SW480 (cell line): ENCODE measurements at places on chromosomes 2 and 18.

- DNase-seq: peak; percentile 48
Observed at GRCh38 chr2:69013142-69013839, at the start of gene ANTXR1. ANTXR1 (plus strand) TSS chr2:69013179; CDS start chr2:69013500, 321 bp downstream.

DNA sequence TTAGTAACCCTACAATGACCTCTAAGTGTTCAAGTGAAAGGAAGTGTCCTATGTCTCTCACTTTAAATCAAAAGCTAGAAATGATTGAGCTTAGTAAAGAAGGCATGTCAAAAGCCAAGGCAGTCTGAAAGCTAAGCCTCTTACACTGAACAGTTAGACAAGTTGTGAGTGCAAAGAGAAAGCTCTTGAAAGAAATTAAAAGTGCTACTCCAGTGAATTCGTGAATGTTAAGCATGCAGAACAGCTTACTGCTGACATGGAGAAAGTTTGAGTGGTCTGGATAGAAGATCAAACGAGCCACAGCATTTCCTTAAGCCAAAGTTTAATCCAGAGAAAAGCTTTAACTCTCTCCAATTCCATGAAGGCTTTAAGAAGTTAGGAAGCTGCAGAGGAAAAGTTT lies 373.7 kb downstream of the NR4A2 start:
- no peak for DNase-seq

DNA sequence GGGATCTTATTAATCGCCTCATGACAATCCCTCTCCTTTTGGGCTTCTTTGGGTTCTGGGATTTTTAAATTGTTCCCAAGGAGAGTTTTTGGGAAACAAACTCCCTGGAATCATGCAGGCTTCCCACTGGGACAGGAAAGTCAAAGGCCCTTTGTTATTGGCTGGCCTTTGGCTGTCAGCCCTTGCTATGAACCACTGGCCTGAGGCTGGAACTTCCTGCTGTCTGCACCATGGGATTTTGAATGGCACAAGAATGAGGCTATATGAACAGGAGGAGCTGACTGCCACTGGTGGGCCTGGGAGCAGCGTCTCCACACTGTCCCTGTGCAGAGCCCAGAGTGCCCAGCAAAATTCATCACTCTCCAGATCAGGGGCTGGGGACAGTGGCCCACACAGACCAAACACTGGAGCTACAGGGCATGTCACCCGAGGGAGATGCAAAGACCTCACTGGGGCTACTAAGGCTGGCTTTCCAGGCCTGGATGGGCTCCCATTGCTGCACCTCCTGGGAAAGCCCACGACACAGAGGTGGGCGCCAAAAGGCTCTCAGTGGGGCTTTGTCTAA lies 35.7 kb downstream of the STEAP3 start:
- no peak for DNase-seq

DNA sequence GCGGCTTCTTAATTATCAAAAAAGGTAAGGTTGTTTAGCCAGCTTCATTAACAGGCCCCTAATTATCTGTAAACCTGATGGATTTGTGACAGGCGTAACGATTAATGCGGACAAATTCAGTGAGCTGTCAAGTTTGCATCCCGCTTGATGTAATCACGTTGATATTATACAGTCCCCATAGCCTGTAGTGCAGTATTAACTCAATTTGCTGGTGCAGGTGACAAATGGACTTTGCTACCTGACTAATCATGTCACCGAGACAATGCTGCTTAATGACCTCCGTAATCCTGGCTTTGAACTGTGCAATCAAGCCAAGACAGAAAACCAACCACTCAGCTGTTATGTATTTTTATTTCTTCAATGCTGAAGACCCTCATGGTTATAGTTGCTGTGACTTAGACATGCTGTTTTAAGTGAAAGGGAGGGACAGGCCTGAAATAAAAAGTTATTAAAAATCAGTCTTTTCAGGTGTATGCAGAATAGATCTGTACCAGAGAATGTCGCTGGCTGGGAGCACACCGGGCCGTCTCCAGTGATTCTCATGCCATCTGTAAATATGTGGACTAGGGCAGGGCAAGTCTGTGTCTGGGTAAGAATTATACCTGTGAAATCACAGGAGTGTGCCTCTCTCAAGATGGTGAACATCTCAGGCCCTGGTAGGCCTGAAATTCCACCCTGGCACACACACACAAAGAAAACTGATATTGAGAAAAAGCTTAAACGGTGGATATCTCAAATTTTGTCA lies 4.3 kb downstream of the TSHZ1 start:
- DNase-seq: peak; percentile 77

DNA sequence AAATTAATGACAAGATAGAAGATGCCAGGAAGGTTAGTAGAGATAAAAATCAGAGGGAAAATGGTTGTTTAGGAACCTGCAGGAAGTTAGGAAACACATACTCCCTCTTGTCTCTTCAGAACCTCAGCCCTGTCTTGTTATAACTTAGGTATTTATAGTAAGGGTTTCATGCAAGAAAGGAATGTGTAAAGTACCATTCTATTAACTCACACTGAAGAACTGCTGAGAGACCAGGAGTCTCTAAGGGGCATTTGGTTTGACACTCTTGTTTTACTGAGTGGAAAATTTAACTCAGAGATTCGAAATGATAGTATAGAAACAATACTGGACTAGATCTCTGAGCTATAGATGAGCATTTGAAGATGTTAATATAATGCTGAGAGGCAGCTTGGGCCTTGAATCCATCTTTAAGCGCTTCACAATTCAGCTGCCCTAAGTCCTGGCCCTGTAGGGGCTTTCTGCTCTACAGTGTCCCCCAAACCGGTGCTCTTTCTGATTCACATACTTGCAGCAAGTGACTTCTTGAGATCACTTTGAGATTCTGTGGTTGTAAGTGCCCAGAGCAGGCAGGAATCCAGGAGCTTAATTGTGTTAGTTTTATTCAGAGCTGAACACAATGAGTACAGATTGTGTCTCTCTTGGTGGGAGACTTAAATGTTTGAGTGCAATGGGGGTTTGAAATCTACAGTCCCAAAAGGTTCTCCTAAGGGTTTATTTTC lies 235.0 kb upstream of the RGPD4 start:
- no peak for DNase-seq

DNA sequence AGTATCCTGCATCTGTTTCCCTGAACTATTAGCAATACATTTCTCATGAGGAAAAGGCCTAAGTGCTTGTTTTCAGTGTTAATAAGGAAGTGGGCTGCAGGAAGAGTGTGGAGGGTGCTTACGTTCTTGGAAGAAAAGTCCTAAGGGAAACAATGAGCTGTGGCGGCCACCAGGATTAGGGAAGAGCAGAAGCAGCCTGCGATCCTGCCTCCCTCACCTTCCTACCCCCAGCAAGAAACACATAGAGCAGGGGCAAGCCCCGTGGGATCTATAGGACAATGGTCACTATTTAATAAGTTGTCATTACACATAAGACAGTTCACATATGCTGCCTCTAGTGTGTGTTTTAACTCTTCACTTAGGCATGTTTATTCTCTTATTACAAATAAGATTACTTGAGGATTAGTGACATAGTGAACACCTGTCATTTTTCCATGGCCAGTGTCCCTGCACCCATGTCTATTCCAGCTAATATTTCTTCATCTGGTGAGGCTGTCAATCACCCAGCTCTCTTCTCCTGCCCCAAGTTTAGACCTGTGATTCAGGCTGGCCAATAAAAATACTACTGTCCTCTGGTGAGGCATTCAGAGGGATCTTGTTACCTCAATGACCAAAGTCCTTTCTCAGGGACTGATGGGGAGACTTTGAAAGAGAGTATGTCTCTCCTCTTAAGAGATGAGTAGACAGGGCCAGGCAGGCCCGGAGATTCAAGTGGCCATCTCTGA lies 510.9 kb upstream of the CELF4 start:
- no peak for DNase-seq

GRCh38 chr2:72545790-72546189 lies 280.0 kb downstream of the EXOC6B start:
- no peak for DNase-seq

DNA sequence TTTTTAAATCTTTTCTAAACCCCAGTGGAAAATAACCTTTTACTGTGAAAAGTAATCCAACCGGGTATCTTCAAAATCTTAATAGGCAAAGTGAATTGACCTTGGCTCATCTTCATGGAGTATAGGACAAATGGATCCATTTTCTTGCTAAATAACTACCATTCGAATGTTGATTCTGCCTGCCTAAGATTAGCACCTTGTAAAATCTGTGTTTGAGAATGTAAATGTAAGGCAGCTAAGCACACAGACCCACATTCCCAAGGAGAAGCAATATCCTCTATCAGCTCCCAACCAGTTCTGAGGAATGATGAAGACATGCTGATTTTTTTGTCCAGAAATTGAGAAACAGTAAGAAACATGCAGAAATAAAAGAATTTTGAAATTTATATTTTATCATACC lies 509.8 kb upstream of the SMIM21 start:
- DNase-seq: no peak

GRCh38 chr2:16395601-16396000 lies 270.0 kb downstream of the CYRIA start:
- DNase-seq: no peak

GRCh38 chr2:216796115-216796840 lies 63.6 kb downstream of the TNP1 start:
- DNase-seq: no peak

- no peak for DNase-seq
Observed at GRCh38 chr18:9513971-9514512, 38.7 kb downstream of the RALBP1 start.

GRCh38 chr2:56372071-56372656 lies 188.4 kb downstream of the CCDC85A start:
- DNase-seq: peak; percentile 40

- peak; percentile 65 for DNase-seq
Observed at GRCh38 chr2:158034198-158034866, 67.3 kb upstream of the UPP2 start.

- no peak for DNase-seq
Observed at GRCh38 chr2:223880796-223881195, 43.4 kb upstream of the AP1S3 start.

GRCh38 chr2:39399570-39399969 lies 37.5 kb downstream of the MAP4K3 start:
- no peak for DNase-seq

DNA sequence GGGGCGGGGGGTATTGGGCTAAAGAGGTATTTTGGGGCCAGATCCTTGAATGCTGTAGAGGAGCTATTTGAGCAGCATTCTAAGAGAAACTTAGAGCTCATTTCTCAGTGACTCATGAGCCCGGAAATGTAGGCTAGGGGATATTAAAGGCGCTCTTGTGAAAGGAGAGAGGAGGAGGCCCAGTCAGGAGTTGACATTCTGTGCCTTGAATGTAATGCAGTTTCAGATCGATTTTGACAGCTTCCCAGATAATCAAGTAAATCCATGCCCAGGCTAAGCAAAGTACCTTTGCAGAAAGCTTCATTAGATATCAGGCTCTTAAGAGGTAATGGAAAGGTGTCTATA lies 1.5 kb downstream of the CAB39 start:
- DNase-seq: peak; percentile 41

GRCh38 chr2:167551416-167551815 lies 663.1 kb downstream of the XIRP2 start:
- no peak for DNase-seq

DNA sequence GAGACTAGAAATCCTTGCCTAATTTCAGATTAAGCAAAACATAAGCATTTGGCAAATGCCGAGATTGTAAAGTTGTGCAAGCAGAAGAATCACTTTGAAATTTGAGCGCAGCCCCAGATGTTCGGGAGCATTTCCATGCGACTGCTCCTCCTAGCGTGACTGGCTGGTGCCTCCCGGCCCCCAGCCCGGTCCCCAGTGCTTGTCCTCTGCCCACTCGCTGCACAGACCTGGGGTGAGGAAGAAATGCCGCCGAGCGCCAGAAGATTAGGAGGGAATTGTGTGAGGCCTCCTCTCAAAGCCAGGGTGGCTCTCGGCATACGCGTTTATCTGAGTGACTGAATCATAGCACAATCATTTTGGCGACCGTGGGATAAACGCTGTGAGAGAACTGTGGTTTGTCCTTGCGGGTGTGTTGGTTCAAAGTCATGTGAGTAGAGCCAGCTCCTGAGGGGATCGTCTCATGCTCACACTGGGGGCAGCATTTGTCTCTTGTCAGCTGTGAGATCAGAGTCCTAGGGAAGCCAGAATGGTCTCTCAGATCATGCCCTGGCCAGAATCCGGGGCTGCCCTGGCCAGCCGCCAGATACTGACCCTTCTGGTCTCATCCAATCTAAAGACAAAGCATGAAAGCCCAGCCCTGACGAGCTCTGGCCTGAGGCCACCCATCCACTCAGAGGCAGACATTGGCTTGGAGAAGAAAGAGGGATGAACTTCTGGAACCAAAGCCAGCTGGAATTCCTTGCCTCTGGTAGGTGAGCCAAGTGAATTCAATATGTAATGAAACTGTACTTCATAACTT lies 189.3 kb downstream of the SH3RF3 start:
- peak; percentile 75 for DNase-seq

- DNase-seq: no peak
Observed at GRCh38 chr2:88159481-88159880, 10.7 kb upstream of the THNSL2 start.

GRCh38 chr2:219626540-219626939 lies 890 bp upstream of the SLC4A3 start:
- DNase-seq: no peak

DNA sequence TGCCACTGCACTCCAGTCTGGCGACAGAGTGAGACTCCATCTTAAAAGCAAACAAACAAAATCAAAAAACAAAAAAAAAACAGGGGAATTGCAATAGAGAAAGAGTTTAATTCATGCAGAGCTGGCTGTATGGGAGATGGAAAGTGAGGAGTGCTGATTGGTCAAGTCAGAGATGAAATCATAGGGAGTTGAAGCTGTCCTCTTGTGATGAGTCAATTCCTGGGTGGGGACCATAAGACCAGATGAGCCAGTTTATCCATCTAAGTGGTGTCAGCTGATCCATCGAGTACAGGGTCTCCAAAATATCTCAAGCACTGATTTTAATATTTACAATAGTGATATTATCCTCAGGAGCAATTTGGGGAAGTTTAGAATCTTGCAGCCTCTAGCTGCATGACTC lies 45.3 kb downstream of the FRZB start:
- no peak for DNase-seq

GRCh38 chr2:206918263-206918662 lies 21.1 kb upstream of the CPO start:
- no peak for DNase-seq

DNA sequence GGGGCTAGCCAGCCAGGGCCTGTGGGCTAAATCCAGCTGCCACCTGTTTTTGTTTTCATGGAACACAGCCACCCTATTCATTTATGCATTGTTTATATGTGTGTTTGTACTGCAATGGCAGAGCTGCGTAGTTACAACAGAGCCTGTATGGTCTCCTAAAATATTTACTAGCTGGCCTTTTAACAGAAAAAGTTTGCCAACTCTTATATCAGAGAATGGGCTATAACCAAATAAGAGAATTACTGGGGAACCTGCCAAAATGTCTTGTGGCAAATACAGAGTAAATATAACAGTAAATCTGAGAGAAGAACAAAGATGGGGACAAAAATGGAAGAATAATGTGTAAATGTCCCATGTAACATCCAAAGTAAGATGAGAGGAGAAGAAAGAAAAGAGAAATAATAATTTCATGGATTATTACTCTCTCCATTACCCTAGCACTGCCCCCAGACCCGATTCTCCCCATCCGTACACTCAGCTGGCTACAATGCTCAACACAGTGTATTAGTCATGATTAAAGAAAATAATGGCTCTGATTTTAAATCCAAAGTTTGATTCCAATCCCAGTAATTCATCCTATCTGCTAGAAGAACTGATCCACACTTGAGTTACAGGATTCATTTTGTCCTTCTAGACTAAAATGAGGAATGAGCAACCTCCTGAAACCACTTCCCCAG lies 249.3 kb downstream of the LRATD1 start:
- no peak for DNase-seq
